B cell (primary cell): ENCODE measurements at places on chromosomes 7 and 10.

- no peak for DNase-seq
Observed at GRCh38 chr10:132229834-132230556, 43.2 kb downstream of the DPYSL4 start.

- DNase-seq: no peak
Observed at GRCh38 chr10:24545585-24545984, 178.1 kb downstream of the ARHGAP21 start.

DNA sequence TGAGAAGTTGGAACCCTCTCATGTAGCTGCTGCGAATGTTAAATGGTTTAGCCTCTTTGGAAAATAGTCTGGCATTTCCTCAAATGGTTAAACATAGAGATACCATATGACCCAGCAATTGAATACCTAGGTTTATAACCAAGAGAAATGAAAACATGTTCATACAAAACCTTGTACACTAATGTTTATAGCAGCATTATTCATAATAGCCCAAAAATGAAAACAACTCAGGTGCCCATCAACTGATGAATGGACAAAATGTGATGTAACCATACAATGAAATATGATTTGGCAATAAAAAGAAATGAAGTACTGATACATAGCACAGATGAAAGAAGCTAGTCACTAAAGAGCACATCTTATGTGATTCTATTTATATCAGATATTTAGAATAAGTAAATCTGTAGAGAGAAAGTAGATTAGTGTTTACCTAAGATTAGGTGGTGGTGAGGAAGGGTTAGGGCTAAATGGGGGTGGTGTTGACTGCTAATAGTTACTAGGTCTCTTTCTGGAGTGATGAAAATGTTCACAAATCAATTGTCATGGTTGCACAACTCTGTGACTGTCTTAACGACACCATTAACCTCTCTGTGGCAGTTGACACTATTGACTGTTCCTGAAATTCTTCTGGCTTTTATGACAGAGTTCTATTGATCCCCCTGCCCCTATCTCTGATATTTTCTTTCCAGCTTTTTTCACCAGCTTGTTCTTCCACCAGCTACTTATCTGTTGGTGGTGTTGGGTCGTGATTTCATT lies 35.2 kb downstream of the VCL start:
- no peak for DNase-seq

DNA sequence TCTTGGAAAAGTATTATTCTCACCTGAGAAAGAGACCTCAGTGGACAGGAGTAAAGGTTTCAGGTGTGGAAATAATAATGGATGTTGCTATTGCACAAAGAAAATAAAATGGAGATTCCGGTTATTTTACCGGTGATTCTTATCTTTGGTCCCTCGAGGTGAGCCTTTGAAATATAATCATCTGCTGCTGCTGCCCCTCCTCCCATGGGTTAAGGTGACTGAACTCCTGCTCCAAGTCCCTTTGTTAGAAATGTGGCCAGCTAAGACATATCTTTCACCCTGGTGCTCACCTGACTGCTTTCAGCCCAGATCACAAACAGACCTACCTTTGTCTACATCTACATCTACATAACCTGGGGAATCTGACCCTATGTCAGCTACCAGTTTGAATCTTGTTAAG lies 5.7 kb downstream of the CUBN start:
- no peak for DNase-seq

- DNase-seq: no peak
Observed at GRCh38 chr7:133155642-133156041, 73.8 kb upstream of the CHCHD3 start.

DNA sequence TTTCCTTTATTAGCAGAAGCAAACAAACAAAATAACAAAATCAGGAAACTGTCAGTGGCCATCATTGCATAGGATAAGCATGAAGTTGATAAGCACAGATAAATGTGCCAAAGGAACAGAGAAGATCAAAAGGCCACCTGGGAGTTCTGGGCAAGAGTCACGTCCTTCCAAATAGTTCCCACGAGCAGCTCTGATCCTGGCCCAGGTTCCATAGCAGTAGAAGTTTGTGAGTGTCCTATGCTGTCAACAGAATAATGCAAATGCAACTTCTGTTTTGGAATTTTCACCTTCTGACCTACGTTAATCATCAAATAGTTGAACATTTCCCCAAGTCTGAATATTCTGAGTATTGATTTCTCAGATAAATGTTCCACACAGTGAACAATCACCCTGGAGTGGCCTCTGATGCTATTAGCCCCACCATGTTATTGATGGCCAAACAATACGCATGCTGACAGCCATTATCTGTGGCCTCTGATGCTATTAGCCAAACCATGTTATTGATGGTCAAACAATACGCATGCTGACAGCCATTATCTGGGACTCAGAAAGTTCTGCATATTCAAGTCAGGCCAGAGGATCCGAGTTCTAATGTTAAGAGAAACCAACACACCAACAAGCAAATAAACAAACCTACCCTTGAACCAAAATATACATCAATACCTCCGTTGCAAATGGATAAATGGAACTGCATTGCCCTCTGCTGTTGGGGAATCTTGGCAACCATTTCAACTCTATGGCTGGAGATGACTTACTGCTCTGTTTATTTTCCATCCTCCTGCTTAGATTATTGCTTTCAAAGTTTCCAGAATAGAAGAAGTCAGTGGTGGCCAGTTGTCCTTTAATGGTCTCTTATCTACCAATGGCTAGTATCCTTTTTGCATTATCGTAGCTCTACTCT lies 63.3 kb downstream of the MRC1 start:
- DNase-seq: no peak

GRCh38 chr10:90352288-90352687 lies 505.6 kb downstream of the HTR7 start:
- no peak for DNase-seq
